ENCODE measurements at places on chromosomes 16 and 17.

- peak; percentile 46 for DNase-seq
Measured at GRCh38 chr17:29760279-29761039, 137.7 kb upstream of the CORO6 start.

- DNase-seq: no peak
Measured at GRCh38 chr16:11452746-11453389, 107.6 kb downstream of the RMI2 start.

DNA sequence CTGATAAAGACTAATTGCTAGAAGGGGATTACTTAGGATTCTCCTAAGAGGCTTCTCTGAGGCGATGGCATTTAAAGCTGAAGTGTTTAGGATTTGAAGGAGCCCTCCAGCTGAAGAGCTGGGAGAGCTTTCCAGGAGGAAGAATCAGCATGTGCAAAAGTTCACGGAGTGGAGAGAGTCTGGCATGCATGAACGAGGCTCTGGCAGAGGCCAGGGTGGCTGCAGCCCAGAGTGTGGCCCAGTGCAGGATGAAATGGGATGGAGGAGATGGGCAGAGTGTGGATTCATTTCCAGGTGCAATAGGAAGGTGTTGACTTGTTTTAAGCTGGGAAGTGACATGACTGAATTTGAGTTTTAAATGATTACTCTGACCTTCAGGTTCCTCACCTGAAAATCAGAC is 249.0 kb upstream of the CCL2 start:
- no peak for DNase-seq

DNA sequence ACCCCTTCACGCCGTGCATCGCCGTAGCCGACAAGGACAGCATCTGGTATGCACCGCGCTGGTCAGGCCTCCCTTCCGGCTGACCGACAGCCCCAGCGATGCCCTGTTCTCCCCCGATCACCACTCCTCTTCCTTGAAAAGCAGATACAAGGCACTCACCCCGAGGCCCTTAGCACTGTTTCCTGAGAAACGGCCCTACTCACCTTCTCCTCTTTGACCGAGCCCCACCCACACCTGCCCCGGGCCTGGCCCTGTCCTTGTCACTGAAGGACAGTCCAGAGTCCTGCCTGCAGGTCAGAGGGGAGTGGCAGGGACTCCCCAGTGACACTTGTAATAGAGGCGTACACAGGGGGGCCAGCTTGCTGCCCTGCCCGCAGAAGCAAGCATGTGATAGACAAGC is 45.9 kb upstream of the CHMP6 start:
- no peak for DNase-seq

DNA sequence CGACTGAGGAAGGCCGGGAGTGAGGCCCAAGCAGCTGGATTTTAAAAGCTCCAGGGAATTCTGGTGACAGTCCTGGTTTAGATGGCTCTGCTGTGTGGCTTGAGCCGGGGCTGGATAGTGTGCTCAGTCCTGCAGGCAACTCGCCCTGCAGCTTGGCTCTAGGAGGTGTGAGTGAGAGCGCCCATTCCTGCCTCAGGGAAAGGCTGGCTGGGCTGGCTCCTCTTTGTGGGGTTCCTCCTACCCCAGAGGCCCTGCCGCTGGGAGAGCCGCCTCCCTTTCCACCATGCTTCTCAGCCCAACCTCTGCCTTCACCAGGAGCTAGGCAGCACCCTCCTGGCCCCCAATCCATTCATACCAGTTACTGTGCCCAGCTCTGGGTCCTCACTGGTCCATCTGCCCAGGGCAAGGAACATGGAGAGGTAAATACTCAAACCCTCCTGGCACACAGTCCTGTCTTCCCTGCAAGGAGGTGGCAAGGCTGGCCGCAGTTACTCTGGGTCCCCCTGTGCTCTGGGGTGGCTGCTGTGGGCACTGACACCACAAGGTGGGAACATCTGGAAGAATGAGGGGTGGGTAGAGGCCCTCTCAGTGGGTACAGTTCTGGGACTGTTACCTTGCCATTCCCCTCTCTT is 47.1 kb downstream of the VAC14 start:
- DNase-seq: no peak

DNA sequence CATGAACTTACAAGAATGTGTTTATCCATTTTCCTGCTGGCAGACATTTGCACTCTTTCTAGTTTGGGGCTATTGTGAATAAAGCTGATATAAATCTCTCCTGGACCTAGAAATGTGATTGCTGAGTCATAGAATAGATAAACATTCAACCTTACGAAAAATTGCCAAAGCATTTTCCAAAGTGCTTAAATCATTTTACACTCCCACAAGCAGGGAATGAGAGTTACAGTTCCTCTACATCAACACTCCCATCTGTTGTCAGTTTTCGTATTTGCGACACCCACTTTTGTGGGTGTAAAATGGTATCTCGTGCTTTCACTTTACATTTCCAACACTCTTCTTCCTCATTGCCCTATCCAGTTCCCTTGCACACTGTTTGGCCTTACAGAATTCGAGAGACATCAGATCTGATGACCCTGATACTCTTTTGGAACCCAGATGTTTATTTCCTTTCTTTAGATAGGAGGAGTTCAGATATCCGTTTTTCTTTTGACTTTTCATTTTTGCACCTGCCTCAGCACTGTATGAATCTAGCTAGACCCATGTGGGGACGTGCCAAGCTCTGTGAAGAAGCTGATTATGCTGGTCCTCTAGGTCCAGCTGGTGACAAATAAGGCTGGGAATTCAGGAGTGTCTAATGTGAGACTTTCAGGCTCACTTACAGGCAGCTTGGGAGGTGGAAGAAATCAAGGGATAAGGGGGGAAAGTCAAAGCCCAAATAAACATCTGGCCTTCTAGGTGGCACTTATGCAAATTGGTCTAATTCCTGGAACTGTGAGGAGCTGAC is 14.0 kb downstream of the SOX9 start:
- DNase-seq: no peak

- no peak for DNase-seq
Measured at GRCh38 chr16:645852-646678, 3.1 kb upstream of the WDR90 start.

GRCh38 chr17:27268394-27269085 is 25.4 kb upstream of the WSB1 start:
- no peak for DNase-seq

- DNase-seq: no peak
Measured at GRCh38 chr17:6641247-6641863, 495 bp downstream of the TXNDC17 start.

DNA sequence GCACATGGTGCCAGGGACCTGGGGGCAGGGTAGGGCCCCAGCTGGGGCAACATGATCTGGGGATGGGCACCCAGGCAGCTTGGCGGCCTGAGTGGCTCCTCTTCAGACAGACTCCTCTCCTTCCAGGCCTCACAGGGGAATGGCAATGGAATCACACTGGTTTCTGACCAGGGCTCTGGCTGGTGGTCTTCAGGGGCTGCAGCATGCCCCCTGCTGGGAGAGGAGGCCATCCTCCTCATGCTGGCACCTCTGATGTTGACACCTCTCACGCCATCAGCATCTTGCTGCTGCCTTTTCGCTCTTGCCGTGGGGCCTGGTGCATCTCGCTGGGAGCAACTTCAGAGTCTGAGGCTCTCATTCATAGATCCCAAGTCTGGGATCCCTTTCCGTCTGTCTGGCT is 11.2 kb upstream of the GFOD2 start:
- DNase-seq: no peak

DNA sequence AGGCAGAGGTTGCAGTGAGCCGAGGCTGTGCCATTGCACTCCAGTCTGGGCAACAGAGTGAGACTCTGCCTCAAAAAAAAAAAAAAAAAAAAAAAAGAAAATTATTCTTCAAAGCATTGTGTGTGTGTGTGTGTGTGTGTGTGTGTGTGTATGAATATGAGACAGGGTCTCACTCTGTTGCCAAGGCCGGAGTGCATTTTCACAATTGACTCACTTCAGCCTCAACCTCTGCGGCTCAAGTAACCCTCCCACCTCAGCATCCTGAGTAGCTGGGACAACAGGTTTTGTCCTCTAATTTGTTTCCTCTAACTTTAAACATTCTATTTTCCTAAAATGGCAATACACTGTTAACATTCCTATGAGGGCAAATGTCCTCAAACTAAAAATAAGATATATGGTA is 7.7 kb downstream of the FBXO47 start:
- no peak for DNase-seq

DNA sequence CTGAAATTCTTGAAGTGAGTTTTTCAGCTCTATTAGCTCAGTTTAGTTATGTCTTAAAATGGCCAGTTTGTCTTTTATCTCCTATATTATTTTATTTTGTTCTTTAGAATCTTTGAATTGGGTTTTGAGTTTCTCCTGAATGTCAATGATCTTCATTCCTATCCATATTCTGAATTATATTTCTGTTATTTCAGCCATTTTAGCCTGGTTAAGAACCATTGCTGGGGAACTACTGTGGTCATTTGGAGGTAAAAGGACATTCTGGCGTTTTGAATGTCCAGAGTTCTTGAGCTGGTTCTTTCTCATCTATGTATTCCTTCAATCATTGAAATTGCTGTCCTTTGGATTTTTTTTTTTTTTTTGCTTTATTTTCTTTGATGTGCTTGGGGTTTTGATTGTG is 203.9 kb upstream of the HS3ST4 start:
- no peak for DNase-seq

GRCh38 chr16:15790458-15790857 is 66.4 kb downstream of the MYH11 start:
- DNase-seq: no peak

DNA sequence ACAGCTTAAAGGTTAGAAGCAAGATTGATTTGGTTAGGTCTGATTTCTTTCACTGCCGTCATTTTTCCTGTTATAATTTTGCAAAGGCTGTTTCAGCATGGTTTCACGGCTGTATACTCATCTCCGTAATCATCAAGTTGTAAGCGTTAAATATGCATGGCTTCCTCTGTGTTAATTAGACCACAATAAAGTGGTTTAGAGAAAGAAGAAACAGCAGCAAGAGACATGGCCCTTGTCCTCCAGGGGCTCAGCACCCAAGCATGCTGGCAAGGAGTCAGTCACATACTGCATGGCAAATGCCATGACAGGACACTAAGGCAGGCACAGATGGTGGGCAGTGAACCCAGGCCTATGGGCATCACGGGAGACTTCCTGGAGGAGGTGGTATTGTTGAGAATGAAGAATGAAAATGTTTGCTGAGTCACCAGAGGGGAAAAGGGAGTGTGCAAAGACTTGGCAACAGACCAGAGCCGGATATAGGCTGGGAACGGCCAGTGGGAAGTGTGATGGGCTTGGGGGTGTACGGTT is 61.4 kb upstream of the PLCG2 start:
- no peak for DNase-seq

- no peak for DNase-seq
Measured at GRCh38 chr17:77460514-77461046, 319.8 kb downstream of the SEC14L1 start.

DNA sequence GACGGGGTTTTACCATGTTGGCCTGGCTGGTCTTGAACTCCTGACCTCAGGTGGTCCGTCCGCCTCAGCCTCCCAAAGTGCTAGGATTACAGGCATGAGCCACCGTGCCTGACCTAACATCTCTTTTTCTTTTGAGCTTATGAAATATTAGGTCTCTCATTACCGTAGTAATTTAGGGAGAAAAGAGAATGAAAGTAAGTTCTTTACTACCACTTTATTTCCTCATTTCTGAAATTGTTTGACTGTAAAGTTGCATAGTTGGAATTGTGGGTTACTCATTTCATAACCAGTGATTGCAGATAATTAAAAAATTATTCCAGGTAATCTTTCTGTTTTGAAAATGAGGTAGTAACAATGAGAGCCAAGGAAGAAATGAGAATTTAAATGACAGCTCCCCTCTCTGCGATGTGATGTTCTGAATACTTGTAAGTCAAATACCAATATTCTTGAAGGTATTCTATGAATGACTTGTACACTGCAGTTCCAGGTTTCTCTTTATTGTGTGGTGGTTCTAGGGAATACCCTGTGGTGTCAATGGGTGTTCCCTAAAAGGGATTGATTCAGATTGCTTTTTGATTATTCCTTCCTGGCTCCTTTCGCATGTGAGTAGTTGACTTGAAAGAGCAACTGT is 28.3 kb downstream of the MAP2K4 start:
- no peak for DNase-seq

DNA sequence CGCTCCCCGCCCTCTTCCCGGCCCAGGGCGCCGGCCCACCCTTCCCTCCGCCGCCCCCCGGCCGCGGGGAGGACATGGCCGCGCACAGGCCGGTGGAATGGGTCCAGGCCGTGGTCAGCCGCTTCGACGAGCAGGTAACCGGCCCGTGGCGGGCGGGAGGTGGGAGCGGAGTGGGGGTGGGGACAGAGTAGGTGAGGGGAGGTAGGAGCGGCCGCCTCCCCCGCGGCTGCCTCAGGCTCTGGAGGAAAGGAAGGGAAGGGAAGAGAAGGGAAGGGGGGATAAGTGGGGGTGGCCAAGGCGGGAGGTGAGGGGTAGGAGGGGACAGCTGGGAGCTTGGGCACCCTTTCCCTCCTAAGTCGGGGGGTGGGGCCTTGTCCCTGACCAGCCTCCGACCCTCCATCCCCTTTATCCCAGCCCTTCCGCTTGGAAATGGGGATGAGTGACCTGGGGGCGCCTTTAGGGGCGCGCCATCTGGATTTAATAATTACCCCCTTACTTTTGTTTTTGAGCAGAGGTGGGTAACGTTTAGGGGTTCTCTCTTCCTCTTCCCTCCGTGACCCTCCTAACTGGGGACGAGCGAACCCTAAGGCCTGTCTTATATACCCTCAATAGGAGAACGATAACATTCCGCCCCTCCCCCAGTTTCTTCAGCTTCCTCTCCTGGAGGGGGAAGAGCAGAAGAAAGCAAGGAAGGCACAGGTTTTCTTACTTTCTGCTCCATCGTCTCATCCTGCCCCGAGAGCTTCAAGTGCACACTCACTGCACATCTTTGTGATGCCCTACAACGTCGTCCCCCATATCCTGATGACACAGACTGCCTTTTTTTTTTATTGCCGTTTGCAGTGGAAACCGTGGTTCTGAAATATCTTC is 694 bp downstream of the NF1 start:
- DNase-seq: peak; percentile 47

GRCh38 chr17:7993972-7994589 is 8.3 kb upstream of the GUCY2D start:
- DNase-seq: no peak

DNA sequence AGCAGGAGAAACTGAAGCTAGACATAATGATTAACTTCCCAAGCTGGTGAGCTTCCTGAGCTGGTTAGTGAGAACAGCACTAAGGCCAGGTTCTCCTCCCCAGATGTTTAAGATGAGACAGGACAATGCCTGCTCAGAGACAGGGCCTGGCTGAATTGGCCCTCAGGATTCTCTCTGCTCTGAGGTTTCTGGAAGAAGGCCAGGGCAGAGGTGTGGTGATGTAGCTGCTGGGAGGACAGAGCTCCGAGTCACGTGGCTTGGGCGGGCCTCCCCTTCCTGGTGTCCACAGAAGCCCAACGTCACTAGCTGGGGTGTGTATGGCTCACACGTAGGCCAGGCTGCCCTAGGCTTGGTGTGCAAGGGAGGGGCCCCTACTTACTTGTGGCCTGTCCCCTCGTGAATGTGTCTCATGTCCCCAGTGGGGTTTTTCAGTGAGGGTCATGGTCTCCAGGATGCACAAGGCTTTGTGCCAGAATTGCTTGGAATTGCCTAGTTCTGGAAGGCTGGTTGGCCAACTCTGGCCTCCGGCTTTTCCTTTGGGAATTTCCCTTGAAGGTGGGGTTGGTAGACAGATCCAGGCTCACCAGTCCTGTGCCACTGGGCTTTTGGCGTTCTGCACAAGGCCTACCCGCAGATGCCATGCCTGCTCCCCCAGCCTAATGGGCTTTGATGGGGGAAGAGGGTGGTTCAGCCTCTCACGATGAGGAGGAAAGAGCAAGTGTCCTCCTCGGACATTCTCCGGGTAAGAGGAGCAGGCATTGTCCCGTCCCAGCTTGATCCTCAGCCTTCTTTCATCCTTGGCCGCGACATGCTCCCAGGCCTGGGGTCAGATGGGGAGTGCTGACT is 3.4 kb downstream of the NOD2 start:
- peak; percentile 34 for DNase-seq

Measured in fibroblast of skin of scalp (primary cell).